T-helper 2 cell treated with Interferon-gamma antibody and Interleukin-4, amounts not matched to agents 5 μg/mL and 100 μg/mL, for 36 hours (primary cell): ENCODE measurements at places on chromosomes 2 and 18.

- DNase-seq: no peak
These were observed 43.8 kb upstream of the ITPRID2 start for GRCh38 chr2:181847702-181848101.

DNA sequence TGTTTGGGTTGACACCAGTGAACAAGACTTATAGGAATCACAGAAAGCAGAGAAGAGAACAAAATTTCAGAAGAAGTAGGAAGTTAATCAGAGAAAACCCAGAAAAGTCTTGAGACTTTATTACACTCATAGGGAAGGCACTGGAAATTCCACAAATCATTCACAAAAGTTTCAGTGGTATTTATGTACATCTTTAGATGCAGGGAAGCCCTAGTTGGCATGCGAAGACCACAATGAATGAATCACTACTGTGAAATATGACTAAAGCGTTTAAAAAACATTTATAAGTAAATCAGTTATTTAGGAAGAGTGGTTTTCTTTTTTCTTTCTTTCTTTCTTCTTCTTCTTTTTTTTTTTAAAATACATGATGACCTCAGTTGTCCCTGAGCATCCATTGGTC lies 105.1 kb downstream of the NUP35 start:
- peak; percentile 9 for DNase-seq

- no peak for DNase-seq
These were observed 740.3 kb upstream of the RAB6C start for GRCh38 chr2:129239141-129239540.

DNA sequence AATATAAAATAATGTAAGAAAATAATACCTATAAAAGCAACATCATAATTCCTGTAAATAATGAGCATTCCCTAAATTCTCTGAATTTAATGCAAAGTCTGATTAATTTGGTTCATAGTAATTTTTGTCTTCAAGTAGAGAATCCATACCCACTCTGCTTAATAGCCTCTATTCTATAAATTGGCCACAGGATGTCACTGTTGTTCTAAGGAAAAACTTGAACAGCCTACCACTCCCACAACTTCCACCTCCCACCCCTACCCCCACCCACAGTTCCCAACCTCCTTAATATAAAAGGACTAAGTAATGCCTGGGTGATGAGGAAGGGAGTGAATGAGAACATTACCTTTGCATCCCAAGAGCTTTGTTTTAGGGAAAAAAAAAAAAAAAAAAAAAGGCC lies 27.2 kb upstream of the BBS5 start:
- no peak for DNase-seq

GRCh38 chr2:172962824-172963223 lies 112.8 kb upstream of the MAP3K20 start:
- peak; percentile 33 for DNase-seq

DNA sequence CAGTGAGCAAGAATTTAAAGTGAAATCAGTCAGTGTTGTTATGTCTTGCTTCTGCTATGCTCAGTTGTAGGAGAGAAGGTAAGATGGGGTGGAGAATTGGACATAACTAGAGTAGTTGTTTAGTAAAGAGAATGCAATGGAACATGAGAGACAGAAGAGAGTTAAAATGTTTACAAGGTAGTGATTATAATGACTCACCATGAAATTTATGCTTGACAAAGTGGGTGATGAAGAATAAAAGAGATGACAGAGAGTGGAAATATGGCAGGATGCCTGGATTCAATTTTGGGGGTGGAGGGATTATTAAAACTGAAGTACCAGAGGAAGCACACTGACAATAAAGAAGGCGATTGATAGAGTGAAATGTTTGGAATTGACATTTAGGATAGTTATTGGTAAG lies 10.6 kb downstream of the SCG2 start:
- no peak for DNase-seq

GRCh38 chr2:38709567-38710194 lies 41.5 kb downstream of the SRSF7 start:
- DNase-seq: peak; percentile 29

- DNase-seq: no peak
These were observed 6.7 kb upstream of the PARD6G start for GRCh38 chr18:80253871-80254492.

DNA sequence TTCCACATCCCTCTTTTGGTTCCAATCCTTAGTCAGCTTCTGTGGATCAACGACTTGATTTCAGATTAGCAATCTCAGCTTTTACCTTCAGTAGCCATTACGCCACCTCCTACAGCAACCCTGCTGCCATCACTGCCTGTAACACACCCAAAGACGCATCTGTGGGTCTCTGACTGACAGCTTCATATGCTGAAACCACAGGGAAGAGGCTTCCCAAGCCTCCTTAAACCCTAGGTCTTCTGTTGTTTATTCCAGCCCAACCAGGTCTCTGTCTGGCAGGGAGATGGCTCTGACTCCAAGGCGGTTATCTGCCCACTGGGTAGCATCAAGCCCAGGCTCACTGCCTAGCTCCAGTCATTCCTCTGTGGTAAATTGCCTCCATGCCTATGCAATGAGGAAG lies 28.6 kb upstream of the TRIB2 start:
- no peak for DNase-seq

GRCh38 chr2:100756704-100757103 lies 63.2 kb upstream of the NPAS2 start:
- DNase-seq: no peak

- DNase-seq: no peak
These were observed 124.9 kb downstream of the PLCL1 start for GRCh38 chr2:197929008-197929885.

DNA sequence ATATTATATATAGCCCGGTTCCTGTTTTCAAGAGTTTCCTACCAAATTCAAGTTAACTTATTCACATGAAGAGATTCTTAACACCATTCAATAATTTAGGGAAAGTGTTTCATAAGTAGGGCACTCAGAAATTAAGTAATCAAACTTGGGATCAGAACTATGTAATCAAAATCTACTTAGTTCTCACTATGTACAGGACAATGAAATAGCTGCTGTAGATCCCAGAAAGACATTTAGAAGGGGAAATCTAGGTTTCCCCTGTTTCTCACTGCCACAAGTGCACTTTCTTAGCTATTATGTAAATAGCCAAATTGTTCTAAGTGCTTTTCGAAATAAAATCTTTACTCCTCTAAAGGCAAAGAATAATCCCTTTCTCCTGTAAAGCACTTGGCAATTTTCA lies 493.6 kb upstream of the SETBP1 start:
- no peak for DNase-seq

- no peak for DNase-seq
These were observed 2.3 kb downstream of the ARL4C start for GRCh38 chr2:234494361-234495250.

DNA sequence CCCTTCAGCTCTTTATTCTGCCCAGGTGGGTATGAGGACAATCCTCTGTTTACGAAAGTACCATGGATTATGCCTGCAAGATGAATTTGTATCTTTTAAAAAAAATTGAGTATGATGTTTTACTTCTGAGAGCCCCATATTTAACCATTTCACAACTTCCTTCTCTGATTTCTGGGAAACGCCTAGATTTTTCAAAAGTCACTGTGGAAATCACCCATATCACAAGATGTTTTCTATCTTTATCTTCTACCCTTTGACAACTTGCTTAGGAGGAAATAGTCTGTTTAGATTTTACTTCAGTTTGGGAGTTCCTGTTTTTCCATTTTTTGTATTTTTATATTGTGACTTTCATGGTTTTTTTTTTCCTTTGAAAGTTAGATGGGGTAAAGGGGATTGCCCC lies 53.0 kb downstream of the ICOS start:
- no peak for DNase-seq

DNA sequence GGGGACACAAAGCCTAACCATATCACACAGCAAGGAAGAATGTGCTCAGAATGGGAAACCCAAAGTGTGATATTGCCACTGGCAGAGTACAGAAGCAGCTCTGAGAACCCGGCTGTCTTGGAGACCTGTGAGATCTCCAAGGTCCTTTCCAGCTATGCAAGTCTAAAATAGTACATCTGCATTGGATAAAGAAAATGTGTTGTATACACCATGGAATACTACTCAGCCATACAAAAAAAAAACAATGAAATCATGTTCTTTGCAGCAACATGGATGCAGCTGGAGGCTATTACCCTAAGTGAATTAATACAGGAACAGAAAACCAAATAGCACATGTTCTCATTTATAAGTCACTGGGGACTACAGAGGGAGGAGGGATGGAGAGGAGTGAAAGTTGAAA lies 36.5 kb upstream of the RFX8 start:
- no peak for DNase-seq

- DNase-seq: no peak
These were observed 94.3 kb upstream of the TWSG1 start for GRCh38 chr18:9240270-9240669.

DNA sequence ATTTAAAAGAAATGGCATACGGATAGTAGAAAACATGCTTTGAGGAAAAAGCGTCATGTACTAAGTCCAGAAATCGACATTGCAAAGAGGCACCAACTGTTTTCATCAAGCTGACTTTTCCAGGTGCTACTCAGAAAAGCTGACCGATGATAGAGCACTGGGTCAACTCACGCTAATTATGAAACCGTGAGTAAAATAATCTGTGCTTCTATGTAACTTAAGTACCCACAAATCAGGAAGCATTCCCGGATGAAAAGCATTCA lies 353 bp upstream of the NUP35 start:
- no peak for DNase-seq

GRCh38 chr2:95343429-95344214 lies 46.5 kb downstream of the KCNIP3 start:
- DNase-seq: no peak

- DNase-seq: no peak
These were observed 53.8 kb upstream of the TMEM182 start for GRCh38 chr2:102707796-102708695.
